ENCODE measurements at places on chromosomes 2 and 18.
A peak's percentile ranks its signal among the peaks of the same experiment; 100 is the strongest.

GRCh38 chr2:184611361-184612085 lies 13.2 kb downstream of the ZNF804A start:
- no peak for DNase-seq

DNA sequence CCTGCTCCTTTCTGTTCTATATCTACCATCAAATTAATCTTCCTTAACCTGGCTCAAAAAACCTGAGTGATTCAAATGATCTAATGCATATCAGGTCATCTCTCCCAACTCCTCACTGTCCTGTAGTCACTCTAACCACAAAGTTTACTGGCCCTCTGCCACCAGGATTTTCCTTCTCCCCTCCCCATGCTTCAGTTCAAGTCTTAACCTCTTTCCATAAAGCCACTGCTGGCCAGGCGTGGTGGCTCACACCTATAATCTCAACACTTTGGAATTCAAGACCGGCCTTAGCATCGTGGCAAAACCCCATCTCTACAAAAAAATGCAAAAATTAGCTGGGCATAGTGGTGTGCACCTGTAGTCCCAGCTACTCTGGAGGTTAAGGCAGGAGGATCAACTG lies 7.5 kb upstream of the SP3 start:
- DNase-seq, result no peak

- no peak for DNase-seq
Measured at GRCh38 chr2:226320076-226320948, 479.3 kb downstream of the IRS1 start.

DNA sequence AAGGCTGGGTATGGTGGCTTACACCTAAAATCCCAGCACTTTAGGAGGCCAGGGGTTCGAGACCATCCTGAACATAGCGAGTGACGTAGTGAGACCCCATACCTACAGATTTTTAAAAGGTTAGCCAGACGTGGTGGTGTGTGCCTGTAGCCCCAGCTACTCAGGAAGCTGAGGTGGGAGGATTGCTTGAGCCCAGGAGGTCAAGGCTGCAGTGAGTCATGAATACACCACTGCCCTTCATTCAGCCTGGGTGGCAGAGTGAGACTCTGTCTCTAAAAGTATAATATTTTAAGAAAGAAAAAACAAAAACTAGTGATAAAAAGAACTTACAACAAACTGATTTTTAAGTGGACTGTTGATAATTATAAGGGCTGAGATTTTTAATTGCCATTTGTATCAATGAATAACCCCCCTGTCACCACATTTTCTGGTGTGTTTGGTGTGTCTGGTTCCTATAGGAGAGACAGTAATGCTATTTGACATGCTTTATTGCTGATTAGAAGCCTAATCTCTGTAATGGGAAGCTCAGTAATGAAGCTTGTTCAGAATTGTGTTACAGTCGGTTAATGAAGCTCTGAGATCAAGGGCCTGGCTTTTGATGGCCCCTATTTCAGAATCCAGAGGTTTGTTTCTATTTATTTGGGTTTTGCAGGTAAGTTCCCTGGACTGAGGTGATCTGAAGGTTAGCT lies 147.0 kb downstream of the NEDD4L start:
- DNase-seq, result no peak

GRCh38 chr2:187422282-187422681 lies 25.8 kb downstream of the CALCRL start:
- DNase-seq, result no peak

DNA sequence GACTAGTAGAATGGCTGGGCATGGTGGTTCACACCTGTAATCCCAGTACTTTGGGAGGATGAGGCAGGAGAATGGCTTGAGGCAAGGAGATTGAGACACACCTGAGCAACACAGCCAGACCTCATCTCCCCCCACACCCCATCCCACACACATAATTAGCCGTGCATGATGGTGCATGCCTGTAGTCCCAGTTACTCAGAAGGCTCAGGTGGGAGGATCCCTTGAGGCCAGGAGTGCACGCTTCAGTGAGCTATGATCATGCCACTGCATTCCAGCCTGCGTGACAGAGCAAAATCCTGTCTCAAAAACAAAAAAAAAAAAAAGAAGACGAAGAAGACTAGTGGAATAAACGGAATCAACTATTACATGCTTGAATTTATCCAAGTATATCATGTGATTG lies 150.0 kb downstream of the STK39 start:
- DNase-seq, result no peak

GRCh38 chr2:233301811-233302210 lies 5.8 kb upstream of the SAG start:
- DNase-seq, result no peak

GRCh38 chr18:55910296-55910695 lies 322.3 kb upstream of the TCF4 start:
- DNase-seq, result no peak

GRCh38 chr2:96527286-96528005 lies 9.1 kb upstream of the ARID5A start:
- DNase-seq, result no peak

DNA sequence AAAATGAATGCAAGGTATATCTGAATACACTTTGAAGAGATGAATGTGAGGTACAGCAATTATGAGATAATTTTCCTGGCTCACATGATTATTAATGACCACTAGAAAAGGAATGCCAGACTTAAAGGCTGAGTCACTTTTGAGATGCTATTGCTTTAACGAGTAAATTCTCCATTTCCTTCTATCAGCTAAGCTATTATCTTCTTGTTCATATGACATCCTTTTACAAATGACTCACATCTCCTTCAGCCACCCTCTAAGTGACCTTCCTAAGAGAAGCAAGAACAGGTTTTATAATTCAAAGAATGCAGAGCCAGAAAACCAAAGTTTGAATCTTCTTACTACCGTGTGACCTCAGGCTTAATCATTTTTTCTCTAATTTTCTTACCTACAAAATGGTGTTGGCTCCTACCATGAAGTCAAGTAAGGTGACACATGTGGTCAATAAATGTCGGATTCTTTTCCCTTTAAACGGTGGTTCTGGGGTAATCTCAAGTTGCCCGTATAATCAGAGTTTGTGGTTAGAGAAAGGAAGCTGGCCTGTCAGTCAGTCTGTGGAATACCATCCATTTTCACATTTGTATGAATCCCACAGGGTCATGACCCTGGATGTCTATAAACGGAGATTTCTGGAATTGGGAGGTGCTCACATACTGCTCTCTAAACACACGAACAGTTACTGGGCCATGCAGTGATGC lies 184.0 kb upstream of the PID1 start:
- no peak for DNase-seq

- no peak for DNase-seq
Measured at GRCh38 chr2:113167115-113167932, 6.4 kb upstream of the PSD4 start.

DNA sequence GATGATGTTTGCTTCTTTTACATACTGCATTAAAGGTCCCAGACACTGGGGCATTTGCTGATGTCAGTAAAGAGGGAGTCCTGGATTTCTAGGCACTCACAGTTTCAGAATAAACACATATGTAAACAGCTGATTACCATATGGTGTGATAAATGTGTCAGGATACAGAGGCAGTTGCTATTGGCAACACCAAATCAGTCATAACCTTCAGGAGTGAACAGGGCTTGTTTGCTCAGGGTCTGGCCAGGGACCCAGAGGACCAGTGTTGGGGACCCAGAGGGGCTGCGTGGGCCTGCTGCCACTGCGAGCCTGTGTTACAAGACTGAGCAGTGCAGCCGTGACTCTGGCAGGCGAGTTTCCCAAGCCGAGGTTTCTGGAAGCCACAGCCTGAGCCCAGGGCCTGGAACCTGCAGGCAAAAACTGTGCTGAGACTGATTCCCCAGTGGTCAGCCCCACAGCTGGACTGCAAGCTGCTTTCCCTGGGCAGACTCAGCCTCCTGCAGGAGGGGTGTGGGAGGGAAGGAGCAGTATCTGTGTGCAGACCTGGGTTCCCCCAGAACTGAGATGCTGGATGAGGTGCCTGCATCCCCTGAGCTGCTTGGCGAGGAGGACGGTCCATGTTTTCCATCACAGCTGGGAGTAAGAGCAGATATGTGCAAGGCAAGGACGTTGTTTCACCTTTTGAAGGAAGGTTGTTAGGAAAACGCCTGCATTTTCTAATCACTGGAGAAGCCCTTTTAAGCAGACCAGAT lies 23.6 kb downstream of the ASAP2 start:
- DNase-seq, result no peak

- no peak for DNase-seq
Measured at GRCh38 chr2:132547090-132547687, 122.8 kb downstream of the LYPD1 start.

GRCh38 chr2:238030422-238031155 lies 30.2 kb upstream of the SCLY start:
- no peak for DNase-seq

GRCh38 chr2:207833251-207833751 lies 63.6 kb upstream of the FZD5 start:
- DNase-seq, result no peak

- DNase-seq, result no peak
Measured at GRCh38 chr2:233252227-233252626, 754 bp downstream of the ATG16L1 start.

GRCh38 chr2:68287580-68288441 lies 31.9 kb downstream of the CNRIP1 start:
- no peak for DNase-seq

DNA sequence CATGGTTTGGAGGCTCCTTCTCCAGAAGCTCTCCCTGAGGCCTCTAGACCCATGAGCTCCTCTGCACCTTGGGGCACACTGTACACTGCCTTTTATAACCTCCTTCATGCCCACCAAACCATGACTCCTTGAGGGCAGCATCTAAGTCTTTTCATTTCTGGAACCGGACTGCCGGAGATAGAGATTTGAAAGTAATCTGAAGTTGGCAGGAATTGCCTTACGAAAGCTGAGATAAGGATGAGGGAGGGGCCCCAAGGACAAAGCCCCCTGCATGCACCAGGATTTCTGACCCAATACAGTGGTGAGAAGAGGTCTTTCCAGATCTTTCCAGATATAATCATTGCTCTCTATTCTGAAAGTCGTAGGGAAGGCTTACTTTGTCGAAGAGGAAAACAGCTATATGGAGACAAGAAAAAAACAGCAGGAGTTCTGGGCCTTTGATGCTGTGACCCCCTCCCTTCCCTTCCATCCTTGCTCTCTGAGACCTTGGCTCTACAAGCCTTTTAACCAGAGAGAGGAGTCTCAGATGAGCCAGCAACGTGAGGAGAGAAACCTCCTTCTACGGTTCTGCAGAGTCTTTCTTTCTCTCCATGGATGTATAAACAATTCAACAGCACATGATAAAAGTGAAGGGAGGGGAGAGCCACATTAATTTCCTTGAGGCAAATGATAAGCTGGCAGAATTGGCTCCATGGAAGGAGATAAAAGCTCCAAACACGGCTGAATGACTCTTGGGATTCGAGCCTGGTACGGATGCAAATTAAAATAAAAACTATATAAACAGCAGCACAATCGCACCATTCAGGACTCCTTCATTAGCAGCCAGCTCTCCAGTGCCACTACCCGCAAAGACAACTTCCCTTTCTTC lies 88.0 kb upstream of the RTN4 start:
- DNase-seq, result no peak

GRCh38 chr2:73101626-73102256 lies 11.0 kb downstream of the RAB11FIP5 start:
- no peak for DNase-seq

DNA sequence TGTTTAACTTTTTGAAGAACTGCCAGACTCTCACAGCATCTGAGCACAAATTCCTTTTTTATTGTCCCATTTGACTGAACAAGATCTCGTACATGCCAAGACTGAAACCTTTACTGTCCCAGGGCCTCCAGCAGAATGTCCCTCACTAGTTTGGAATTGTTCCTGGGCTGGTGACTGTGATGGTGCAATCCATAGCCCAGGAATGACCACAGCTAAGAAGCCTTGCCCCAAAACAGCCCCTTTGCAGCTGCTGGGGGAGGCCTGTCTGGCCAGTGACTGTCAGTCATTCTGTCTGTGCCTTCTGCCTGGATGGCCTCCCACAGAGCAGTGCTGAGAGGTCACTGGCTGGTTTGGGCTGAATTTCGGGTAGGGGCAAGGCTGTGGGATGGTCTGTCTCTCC lies 184.5 kb upstream of the MSH6 start:
- DNase-seq, result no peak

DNA sequence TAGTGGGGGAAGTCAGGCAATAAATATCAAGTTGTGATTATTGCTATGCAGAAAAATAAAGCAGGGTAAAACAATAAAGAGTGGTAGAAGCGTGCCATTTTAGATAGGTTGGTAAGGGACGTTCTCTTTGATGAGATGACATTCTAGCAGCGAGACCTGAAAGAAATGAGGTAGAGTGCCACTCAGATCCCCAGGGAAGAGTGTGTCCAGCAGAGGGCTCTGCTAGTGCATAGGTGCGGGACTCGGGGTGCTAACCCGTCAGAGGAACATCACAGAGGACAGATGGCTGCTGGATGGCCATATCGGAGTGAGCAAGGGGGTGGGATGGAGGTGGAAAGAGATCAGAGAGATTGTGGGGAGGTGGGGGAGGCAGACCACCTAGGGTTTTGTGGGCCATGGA lies 16.3 kb upstream of the GTF2A1L start:
- peak; percentile 23 for DNase-seq

DNA sequence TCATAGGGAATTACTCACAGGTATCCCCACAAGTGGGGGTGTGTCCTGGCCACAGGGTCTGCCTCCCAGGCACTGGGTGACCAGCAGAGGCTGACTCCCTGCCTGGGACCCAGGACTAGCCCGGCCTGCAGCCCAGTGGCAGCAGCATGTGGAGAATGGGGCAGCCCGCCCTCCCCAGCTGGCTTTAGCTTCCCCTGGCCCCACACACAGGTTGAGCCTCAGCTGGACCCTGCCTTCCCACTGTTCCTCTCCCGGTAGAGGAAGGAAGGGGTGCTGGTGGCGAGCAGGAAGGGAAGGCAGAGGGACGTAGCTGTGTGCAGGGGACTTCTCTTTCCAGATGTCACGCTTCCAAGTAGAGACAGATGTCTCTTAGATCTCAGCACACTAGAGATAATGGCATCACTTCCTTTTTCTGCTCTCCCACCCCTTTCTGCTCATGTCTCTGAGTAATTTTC lies 51.4 kb downstream of the EMILIN2 start:
- no peak for DNase-seq

- no peak for DNase-seq
Measured at GRCh38 chr2:170140561-170140960, 37.4 kb upstream of the MYO3B start.

- no peak for DNase-seq
Measured at GRCh38 chr2:41194230-41194629, 742.3 kb upstream of the SLC8A1 start.

- no peak for DNase-seq
Measured at GRCh38 chr2:203185864-203186263, 53.0 kb upstream of the CYP20A1 start.

DNA sequence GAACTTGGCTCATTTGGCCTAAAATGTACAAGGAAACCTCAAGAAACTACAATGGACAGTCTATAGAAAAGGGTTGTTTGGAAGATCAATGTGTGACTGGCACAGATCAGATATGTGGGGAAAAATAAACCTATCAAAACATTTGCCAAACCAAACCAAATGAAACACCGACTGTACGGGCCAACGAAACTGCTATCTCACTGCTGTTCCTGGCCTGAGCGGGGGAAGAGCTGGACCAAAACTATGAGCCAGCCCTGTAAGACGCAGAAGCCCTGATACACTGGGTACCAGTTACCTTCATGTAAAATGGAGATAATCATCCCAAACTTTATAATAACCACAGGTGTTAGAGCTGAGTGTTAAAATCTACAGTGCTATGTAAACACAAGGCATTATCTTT lies 11.7 kb downstream of the CDC42EP3 start:
- no peak for DNase-seq
